Transverse colon (tissue), 4 donors: ENCODE measurements at places on chromosomes 16 and 17.
A peak's percentile ranks its signal among the peaks of the same experiment; 100 is the strongest.

DNA sequence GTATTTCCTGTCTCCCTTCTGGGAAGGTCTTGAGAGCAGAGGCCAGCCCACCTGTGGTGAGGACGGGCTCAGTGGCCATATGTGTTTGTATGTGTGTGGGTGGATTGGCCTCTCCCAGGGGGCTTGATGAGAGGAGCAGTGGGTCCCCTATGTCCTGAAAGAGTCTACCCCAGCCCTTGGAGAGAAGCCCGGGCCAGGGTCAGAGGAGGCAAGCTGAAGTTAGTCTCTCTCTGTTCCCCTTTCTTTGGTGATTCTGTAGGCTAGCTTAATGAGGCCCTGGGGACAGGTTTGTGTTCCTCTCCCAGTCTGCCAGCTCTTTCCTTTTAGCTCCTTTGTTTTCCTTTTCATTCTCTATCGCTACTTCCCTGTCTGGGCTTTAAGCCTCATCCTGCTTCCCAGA lies 23.8 kb upstream of the NFATC3 start:
- H3K36me3 ChIP-seq = no peaks in the 10 kb centered on the region
- no peak for DNase-seq
- H3K4me1 ChIP-seq = no peaks in the 10 kb centered on the region
- H3K27ac ChIP-seq = no peak overlapping the region
- no peak overlapping the region for H3K4me3 ChIP-seq

GRCh38 chr16:50393416-50393815 lies 24.6 kb upstream of the BRD7 start:
- H3K36me3 ChIP-seq = no peaks in the 10 kb centered on the region
- H3K27me3 ChIP-seq = no peaks in the 10 kb centered on the region
- H3K4me1 ChIP-seq = no peaks in the 10 kb centered on the region
- no peak overlapping the region for H3K4me3 ChIP-seq
- no peak overlapping the region for H3K27ac ChIP-seq

- H3K27ac ChIP-seq = no peak overlapping the region
- H3K36me3 ChIP-seq = no peaks in the 10 kb centered on the region
- DNase-seq = no peak
- H3K4me3 ChIP-seq = no peak overlapping the region
These were observed 11.8 kb upstream of the TEKT1 start for GRCh38 chr17:6843241-6843880.

DNA sequence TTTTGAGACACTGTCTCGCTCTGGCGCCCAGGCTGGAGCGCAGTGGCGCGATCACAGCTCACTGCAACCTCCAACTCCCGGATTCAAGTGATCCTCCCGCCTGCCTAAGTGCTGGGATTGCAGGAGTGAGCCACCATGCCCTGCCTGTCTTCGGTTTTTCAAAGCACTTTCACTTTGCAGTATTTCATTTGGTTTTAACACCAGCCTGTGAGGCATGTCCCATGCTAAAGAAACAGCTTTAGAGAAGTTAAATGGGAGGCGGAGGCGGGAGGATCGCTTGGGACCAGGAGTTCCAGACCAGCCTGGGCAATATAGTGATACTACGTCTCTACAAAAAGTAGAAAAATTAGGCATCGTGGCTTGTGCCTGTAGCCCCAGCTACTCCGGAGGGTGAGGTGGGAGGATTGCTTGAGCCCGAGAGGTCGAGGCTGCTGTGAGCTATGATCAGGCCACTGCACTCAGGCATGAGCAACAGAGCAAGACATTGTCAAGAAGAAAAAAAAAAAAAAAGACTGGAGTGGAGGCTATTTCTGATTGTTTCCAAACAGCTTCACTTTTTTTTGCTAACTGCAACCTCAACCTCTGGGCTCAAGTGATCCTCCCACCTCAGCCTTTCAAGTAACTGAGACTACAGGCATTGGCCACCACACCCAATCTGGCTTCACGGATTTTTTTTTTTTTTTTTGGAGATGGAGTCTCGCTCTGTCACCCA lies 1.3 kb downstream of the METTL23 start:
- DNase-seq = peak; percentile 28
- H3K27me3 ChIP-seq = no peaks in the 10 kb centered on the region
- peak overlapping the region; percentile 100 for H3K27ac ChIP-seq
- H3K4me1 ChIP-seq = peaks cover 76% of the 10 kb centered on the region
- no peak overlapping the region for H3K4me3 ChIP-seq

DNA sequence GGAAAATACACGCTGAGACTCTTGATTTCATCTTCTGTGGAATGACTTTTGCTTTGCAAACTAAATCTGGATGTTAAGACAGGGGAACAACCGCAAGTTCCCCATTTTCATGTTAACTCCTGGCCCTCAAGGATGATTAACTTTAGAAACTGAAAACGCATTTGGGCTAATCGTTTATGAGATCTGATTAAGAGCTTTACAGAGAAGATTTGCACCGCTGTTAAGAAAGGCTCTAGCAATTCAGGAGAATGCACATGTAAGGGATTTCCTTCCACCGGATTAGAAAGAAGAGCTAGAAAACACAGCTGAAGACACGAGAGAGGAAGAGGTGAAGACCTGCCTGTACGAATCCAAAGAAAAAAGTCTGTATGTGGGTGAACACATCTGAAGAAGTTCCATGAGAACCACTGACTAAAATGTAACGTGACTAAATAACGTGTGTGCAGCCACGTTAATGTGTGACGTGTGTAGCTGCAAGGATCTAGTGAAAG lies 106.4 kb downstream of the YPEL2 start:
- no peak overlapping the region for H3K27ac ChIP-seq
- no peak overlapping the region for H3K4me3 ChIP-seq
- H3K27me3 ChIP-seq = no peaks in the 10 kb centered on the region
- no peak for DNase-seq

DNA sequence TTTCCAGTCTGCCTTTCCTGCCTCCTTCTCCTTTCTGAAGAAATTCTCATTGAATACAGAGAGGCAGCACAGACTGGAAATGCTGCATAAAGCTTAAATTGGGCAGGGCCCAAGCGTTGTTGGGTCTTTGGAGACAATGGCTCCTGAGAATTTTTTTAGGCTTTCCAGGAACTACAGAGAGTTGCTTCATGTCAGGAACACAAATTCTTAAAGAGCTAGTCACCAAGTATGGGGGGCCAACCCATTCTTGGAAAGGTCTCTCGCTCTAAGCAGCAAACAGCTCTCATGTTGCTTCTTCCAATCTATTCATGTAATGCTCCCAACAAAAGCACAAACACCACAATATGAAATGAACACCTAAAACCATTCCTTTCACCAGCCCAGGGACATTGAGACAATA lies 6.9 kb downstream of the HNF1B start:
- DNase-seq = no peak
- peaks cover 77% of the 10 kb centered on the region for H3K27me3 ChIP-seq
- no peak overlapping the region for H3K4me3 ChIP-seq
- H3K4me1 ChIP-seq = peaks cover 13% of the 10 kb centered on the region
- no peaks in the 10 kb centered on the region for H3K36me3 ChIP-seq

- DNase-seq = no peak
- no peak overlapping the region for H3K27ac ChIP-seq
- no peaks in the 10 kb centered on the region for H3K4me1 ChIP-seq
- no peaks in the 10 kb centered on the region for H3K27me3 ChIP-seq
- no peak overlapping the region for H3K4me3 ChIP-seq
These were observed 64.9 kb downstream of the CYB561 start for GRCh38 chr17:63381101-63381729.

GRCh38 chr17:34265711-34266110 lies 4.3 kb upstream of the CCL7 start:
- no peak overlapping the region for H3K4me3 ChIP-seq
- H3K4me1 ChIP-seq = no peaks in the 10 kb centered on the region
- H3K27me3 ChIP-seq = no peaks in the 10 kb centered on the region

DNA sequence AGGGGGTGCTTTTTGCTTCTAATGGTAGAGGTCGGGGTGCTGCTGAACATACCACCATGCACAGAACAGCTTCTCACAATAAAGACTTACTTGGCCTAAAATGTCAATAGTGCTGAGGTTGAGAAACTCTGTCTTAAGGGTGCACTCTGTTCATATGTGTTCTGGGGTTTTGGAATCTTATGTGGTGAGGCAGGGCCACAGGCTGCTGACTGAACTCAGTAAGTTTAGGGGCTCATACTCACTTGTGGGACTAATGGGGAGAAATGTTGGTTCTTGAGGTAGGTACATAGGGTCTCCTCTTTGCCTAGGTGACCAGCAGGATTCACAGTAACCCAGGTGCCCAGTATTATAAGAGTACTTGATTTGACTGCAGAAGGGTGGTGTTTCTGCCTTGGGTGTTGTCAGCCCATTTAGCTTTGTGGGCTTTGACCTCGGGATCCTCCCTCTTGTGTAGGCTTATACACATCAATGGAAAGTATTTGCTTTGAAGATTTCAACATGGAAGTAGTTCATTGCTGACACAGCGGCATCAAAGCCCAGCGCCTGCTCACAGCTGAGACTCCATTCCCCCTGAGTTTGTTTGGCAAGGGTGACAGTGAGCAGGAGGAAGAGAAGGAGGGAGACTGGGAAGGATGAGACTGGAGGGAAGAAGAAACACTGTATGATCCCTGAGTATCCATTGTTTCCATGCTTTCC lies 17.2 kb downstream of the SLC7A6 start:
- no peak for DNase-seq
- H3K27me3 ChIP-seq = no peaks in the 10 kb centered on the region
- no peak overlapping the region for H3K27ac ChIP-seq
- no peak overlapping the region for H3K4me3 ChIP-seq

DNA sequence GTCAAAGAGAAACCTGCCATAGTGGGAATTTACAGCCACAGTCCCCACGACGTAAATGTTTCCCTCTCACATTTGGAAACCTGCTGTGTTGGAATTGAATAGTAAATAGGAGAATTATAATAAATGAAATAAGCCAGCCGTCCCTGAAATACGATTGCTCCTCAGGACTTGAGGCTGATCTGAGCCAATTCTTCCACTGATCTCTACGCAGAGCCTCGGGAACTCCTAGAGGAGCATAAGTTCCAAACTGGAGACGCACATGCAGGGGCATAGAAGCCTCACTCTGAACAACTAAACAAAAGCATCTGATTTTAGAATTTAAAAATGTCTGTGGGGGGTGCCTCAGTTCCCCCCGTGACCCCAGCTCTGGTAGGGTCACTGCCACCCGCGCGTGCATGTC lies 10.2 kb upstream of the TEX19 start:
- no peaks in the 10 kb centered on the region for H3K36me3 ChIP-seq
- no peak overlapping the region for H3K4me3 ChIP-seq
- H3K4me1 ChIP-seq = peaks cover 25% of the 10 kb centered on the region

GRCh38 chr16:17354141-17354601 lies 116.6 kb downstream of the XYLT1 start:
- peaks cover 41% of the 10 kb centered on the region for H3K4me1 ChIP-seq
- H3K27ac ChIP-seq = no peak overlapping the region
- H3K27me3 ChIP-seq = no peaks in the 10 kb centered on the region
- H3K4me3 ChIP-seq = no peak overlapping the region

GRCh38 chr17:1649844-1650501 lies at the start of gene RILP:
Gene RILP (minus strand): TSS chr17:1649866. CDS start chr17:1649804, 62 bp downstream.
- no peaks in the 10 kb centered on the region for H3K27me3 ChIP-seq
- H3K4me3 ChIP-seq = peak within 1 kb of the TSS; percentile 77
- H3K4me1 ChIP-seq = peaks cover 35% of the 10 kb centered on the region
- peak within 1 kb of the TSS; percentile 97 for H3K27ac ChIP-seq
- peak; percentile 91 for DNase-seq
- H3K36me3 ChIP-seq = peaks cover 43% of the 10 kb centered on the region

DNA sequence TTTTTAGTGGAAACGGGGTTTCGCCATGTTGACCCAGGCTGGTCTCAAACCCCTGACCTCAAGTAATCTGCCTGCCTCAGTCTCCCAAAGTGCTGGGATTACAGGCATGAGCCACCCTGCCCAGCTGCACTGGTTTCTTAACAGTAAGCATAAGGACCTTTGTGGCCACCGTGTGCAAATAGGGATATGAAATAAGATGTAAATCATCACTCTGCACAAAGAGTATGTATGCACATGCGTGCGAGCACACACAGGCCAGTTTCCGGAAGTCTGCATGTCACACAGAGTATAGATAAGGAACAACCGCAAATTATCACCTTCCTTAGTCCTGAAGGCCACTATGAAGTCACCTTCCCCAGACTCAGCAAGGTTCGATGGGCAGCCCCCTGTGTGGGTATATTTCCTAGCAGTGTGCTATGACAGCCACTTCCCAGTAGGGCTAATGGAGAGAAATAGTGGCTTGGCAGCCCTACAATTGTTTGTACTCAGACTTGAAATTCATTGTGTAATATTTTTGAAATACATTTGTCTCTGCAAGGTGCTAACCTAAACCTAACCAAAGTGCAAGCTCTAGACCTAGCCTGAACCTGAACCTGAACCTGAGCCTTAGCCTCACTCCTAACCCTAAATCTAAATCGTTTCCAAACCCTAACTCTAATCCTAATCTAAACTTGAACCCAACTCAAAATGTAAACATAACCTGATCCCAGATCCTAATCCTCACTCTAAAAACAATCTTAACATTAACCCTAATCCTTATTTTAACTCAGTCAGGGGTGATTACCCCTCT lies 48.4 kb upstream of the SKAP1 start:
- H3K4me1 ChIP-seq = peaks cover 1% of the 10 kb centered on the region
- no peak for DNase-seq
- no peaks in the 10 kb centered on the region for H3K36me3 ChIP-seq
- no peaks in the 10 kb centered on the region for H3K27me3 ChIP-seq

DNA sequence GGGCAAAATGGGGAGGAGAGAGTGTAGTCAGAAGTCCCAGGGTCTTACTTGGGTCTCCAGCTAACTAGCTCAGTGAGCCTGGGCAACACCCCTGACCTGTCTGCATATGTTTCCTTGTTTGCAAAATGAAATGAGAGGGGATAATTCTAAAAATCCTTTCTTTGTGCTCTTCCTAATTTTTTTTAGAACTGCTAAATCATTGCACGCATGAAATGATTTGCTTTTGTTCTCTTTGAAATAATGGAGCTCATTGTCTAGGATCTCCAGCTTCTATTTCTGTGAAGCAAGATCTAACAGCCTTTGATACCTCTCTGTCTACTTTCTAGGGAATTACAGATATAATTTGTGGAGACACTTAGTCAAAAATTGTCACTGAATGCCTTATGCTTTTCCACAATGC lies 181.3 kb downstream of the CDH13 start:
- no peaks in the 10 kb centered on the region for H3K4me1 ChIP-seq
- no peaks in the 10 kb centered on the region for H3K27me3 ChIP-seq
- H3K36me3 ChIP-seq = no peaks in the 10 kb centered on the region

- DNase-seq = no peak
- H3K4me1 ChIP-seq = no peaks in the 10 kb centered on the region
- no peaks in the 10 kb centered on the region for H3K36me3 ChIP-seq
- no peak overlapping the region for H3K27ac ChIP-seq
- no peaks in the 10 kb centered on the region for H3K27me3 ChIP-seq
These were observed 79.6 kb downstream of the TMEM132E start for GRCh38 chr17:34658811-34659560.

GRCh38 chr16:55574811-55575210 lies 8.3 kb downstream of the CAPNS2 start:
- no peak for DNase-seq
- H3K36me3 ChIP-seq = no peaks in the 10 kb centered on the region
- H3K4me3 ChIP-seq = no peak overlapping the region
- no peaks in the 10 kb centered on the region for H3K27me3 ChIP-seq
- no peak overlapping the region for H3K27ac ChIP-seq

- DNase-seq = no peak
- no peaks in the 10 kb centered on the region for H3K27me3 ChIP-seq
- H3K4me1 ChIP-seq = no peaks in the 10 kb centered on the region
- no peaks in the 10 kb centered on the region for H3K36me3 ChIP-seq
These were observed 147.1 kb upstream of the IRX6 start for GRCh38 chr16:55176901-55177300.
